ENCODE measurements at places on chromosomes 6 and 20.

DNA sequence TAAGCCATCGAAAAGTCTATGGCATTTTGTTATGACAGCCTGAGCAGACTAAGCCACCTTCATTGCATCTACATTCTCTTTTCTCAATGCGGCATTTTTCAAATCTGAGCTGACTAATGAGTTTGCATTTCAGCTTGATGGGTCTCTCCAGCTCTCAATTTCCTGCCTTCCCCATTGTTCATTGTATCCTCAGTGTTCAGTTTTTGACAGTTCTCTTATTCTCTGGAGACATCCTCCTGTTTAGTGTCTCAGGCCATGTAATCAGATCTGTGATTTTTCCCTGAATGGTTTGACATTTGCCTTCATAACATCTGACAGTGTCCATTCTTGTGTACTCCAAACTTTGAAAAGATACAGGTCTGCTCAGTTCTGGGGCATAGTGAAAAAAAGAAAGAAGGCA, 27.9 kb upstream of the MCM3 start:
- DNase-seq, result no peak

- no peak for DNase-seq
Observed at GRCh38 chr6:150925590-150925928, 60.1 kb downstream of the MTHFD1L start.

DNA sequence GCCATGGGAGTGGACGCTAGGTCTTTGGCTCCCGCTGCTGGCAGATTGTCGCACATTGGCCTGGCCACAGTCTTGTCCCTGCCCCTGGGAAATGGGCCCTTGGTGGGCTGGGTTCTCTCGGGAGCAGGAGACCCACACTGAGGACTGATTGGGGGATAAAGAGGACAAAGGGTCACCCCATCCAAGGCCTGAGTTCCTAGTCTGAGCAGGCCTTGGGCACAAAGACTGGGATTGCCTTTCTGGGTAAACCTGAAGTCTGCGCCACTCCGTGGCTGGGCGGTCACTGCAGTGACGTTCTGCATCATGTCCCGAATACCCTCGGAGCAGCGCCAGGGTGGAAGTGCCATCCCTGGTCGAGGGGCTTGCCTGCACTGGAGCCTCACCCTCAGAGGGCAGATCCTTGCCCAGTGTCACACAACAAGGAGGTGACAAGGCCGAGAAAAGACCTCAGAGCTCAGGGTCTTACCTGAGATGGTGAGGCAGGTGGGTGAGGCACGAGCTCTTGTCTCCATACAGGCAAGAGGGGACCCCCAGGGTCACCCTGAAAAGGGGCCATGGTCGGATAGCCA, 36.1 kb upstream of the ZBP1 start:
- DNase-seq, result no peak

- DNase-seq, result no peak
Observed at GRCh38 chr6:157219201-157220200, 103.8 kb downstream of the TMEM242 start.

GRCh38 chr6:156175971-156176421, 601.2 kb upstream of the ARID1B start:
- no peak for DNase-seq

- DNase-seq, result no peak
Observed at GRCh38 chr20:32186506-32186905, 21.0 kb downstream of the PLAGL2 start.

DNA sequence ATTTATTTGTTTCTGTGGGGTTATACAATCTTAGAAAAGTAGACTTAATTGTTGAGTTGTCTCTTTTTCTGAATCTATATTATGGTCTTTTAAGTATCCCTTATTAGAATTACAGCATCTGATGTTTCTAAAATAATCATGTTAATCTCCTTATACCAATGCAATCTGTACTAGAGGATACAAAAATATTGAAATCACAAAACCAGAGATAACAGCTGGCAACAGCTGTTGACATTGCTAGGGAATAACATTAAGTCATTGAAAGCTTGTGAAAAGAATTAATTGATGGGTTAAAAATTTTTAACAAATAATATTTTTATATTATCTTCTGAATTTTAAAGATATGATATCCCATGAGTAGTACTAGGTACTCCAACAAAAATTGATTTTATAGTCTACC, 162.6 kb downstream of the COL19A1 start:
- no peak for DNase-seq

GRCh38 chr20:23857962-23858595, 21.5 kb downstream of the CST5 start:
- no peak for DNase-seq

DNA sequence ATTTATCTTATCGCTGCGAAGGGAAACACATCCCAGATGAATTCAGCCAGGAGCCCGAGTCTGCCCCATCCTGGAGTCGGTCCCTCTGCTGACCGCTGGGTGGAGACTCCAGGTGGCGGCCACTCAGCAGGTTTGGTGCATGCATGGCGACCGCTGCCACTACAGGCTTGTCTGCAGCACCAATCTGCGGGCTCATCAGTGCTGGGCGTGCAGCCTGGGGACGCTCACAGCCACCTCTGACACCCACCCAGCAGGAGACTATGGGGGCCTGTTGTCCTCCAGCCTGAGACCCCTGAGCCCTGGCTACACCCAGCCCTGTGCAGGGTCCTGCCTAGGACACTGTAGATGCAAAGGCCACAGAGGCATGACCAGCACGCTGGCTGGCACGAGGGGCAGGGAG, 40.5 kb upstream of the GATA5 start:
- no peak for DNase-seq

DNA sequence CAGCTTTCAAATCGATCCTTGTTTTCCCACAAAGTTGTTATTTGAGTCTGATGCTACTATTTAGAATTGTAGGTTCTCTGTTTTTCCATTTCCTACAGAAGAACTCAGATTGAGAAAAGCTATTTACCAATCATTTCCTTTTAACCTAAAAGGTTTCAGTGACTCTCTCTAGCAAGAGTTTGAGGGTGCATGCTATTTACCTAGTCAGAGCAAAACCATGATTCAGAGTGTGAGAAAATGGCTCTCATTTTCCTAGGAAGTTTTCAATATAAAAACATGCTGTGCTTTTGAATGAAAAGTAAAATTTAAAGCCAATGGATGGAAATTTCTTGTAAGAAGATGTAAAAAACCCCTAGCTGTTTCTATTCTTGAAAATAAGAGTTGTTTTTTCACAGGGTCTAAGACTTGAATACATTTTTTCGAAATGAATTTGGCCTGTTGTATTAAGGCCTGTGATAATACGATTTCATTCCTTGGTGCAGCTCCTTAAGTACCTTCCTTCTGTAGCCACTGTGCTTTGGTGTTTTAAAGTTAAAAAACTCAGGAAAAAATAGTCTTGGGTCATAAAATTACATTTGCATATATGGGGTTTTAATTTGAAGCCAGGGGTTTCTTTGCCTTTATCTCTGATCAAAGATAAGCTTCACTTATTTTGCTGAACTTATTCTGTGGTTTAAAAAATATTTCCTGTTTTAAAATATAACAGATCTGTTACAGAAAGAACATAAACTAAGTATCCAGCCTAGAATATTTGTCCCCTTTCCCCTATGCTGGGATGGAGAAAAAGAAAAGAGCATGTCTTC, 18.0 kb upstream of the RSPH3 start:
- DNase-seq, result no peak

GRCh38 chr6:38283734-38284362, 355.9 kb downstream of the BTBD9 start:
- DNase-seq, result no peak

DNA sequence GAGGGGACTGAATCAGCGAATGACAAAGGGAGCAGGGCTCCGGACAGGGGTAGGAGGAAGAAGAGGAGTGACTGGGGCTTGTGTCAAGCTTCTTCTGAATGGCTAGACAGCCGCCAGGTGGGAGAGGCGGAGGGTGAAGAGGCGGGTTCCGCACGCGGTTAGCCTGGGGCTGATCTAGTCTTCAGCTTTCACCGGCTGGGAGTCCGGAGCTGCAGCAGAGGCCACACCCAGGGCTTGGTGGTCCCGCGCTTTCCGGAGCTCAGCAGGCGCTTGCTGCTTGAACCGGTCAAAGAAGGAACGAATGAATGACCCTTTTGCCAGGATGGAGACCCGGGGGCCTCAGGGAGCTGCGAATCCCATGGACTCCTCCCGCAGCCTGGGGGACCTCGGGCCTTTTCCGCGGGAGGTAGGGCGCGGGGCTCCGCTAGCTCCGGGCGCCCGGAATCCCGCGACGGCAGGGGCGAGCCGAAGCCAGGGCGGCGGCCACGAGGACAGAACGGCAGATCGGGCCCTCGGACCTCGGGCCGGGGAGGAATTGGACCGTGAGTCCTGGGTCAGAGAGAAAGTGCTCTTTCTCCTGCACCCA, at the start of gene C6orf141:
C6orf141 (plus strand) TSS at position 177 of the 586 bp plus-strand sequence; CDS start at position 302, 125 bp downstream.
- DNase-seq, result no peak

DNA sequence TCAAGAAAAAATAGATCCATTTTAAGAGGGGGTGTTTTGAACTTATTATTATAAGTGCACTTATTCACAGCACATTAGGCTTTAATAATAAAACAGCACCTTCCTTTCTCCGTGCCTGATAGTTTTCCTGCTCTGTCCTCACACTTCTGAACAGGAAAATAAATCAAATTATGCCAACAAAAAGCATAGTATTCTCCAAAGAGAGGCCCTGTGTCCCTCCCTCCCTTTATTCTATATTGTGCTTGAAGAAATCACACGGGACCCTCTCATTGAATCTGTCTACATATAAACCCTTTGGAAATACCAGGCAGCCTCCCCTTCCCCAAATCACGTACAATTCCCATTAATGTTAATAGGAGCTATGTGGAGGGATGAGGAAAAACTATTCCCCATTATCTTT, 462.9 kb upstream of the NRSN1 start:
- no peak for DNase-seq

DNA sequence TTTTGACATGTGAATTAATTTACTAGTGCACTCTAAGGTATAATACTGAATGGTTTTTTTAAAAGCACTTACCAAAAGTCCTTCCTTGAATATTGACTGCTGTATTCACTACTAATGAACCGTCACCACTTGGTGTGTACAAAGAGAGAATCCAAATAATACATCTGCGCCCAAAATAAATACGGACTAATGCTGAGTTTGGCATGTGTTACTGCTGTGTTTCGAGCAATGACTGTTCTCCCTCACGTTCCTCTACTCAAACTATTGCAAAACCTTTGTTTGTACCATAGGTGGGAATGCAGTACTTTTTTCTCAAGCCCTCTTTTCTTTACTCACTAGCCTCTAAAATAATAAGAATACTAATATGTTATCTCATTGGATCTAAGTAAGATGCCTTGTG, 305.5 kb downstream of the QKI start:
- no peak for DNase-seq

- DNase-seq, result no peak
Observed at GRCh38 chr20:35561268-35561667, 19.4 kb downstream of the ERGIC3 start.

DNA sequence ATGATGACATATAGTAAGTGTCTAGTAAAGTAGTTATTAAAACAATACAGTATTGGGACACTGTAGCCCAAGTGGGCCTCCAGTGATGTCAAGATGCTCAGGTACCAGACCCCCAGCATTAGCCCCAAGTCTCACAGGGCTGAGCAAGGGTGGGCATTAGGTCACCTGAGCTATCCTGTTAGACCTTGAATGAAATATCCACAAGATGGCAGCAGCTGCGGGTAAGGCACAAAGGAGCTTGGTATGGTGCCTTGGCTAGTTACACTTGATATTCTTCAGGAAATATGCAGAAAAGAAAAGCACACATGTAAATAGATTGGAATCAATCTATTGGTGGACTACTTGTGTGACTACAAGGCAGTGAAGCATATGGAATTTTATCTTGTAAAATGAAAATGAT, 701.8 kb upstream of the ADGRB3 start:
- DNase-seq, result no peak

DNA sequence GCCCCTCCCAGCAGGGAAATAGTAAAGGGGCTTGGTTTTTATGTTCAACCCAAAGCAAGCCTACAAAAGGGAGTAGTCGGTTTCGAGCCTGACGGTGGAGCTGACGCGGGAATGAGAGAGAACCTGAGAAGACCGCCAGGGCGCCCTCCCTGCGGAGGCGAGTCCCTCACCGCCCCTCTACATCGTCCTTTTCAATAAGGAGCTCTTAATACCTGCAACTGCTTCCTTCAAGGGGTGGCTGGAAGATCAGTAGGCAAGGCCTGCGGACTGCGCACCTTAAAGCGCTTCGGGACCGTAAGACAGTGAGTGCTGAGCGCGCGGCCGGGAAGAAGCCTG, 709 bp upstream of the ZNF76 start:
- no peak for DNase-seq

- DNase-seq, result no peak
Observed at GRCh38 chr6:113292646-113293422, 564.3 kb upstream of the MARCKS start.

DNA sequence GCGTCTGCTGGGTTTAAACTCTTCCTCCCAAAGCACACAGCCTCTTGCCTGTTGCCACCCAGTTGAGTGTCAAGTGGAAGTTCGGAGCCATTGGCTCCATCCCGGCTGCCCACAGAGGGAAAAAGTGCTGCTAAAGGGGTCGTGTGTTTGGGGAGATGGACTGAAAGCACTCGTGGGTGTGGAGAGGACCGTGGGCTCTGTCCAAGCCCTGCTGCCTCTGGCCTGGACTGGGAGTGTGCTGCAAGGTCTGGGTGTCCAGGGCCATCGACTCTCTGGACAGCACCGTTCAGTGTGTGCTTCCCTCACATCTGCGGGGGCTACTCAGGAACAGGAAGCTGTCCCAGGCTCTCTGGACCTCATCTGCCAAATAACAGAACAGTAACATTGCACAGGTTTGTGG, 269.3 kb downstream of the DLL1 start:
- DNase-seq, result no peak

DNA sequence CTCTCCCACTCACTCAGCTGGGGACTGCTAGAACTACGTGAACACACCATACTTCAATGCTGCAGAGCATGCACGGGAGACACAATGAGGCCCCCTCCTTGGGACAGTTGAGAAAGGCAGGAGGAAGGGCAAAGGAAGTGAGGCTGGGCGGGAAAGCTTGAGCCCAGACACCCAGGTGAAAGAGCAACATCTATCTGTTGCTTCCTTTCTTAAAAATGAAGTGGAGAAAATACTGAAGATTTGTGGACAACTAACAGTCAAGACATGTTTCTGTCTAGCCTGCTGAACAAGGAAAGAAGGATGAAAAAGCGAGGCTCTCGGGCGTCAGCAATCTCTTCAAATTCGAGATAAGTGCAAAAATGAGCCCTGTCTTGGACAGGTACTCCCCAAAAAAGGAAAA, 3.0 kb upstream of the NNAT start:
- no peak for DNase-seq

DNA sequence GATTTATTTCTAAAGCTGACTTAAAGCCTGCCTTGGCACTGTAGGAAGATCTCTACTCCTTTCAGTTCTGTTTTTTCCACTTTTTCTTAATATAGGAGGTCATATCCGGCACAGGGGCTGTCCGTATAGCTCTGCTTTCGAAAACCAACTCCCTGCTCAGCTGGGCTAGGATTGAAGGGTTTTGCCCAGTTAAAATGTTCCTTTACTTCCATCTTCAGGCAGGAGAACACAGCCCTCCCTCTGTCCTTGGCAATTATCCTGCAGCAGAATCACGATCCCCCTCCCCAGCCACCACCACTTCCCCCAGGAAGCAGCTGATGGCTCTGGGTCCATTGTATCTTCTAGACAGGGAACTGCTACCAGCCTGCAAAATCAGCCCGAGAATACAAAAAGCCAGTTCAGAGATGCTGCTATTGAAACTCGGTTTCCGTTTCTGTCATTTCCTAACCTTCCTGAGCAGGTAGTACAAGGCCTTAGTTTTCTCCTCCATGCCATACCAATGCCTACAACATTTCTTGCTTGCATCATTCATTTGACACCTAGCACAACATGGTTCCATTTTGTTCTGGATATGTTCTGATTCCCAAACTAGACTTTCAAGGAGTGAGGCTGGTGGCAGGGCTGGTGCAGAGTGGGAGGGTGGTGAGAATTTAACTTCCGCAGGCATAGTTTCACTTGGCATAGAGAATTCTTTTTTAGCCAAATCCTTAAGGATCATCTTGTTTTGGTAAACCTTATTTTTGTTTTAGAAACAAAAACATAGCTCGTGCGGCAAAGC, 53.9 kb downstream of the FAM50B start:
- no peak for DNase-seq

Data from T-helper 22 cell (primary cell).